ENCODE measurements at places on chromosomes 11 and 22.

- no peak for DNase-seq
Measured at GRCh38 chr11:72635309-72635915, 38.8 kb downstream of the PDE2A start.

GRCh38 chr11:102081313-102081712 is 28.9 kb upstream of the YAP1 start:
- DNase-seq: no peak

- no peak for DNase-seq
Measured at GRCh38 chr11:69496631-69497220, 15.3 kb downstream of the LINC01488 start.

- DNase-seq: no peak
Measured at GRCh38 chr11:11983427-11983826, 25.0 kb downstream of the DKK3 start.

DNA sequence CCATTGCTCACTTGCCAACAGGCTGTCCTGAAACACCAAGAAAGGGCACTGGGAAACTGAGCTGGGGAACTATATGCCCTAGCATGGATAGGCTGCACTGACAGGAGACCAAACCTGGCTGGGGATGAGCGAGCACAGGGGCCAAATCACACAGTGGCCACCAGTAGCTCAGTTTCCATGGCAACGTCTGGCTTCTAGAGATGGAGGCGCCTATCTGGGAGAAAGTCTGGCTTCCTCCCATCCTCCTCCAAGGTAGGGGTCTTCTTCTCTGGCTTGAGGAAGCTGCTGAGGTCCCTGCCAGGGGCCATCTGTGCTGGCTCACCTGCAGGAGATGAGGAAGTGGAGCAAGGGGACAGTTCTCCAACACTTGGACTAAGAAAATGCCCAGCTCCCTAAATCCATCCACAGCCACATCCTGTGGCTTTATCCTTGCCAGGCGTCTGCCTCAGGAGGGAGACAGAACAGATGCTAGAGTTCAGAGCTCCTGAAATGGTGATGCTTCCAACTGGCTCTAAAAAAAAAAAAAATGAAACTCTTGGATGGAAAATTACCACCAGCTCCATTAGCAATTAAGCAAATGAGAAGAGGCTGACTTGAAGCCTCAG is 48.3 kb downstream of the SYT13 start:
- no peak for DNase-seq

- no peak for DNase-seq
Measured at GRCh38 chr11:71466358-71466757, 13.4 kb downstream of the NADSYN1 start.

- peak; percentile 54 for DNase-seq
Measured at GRCh38 chr11:69055598-69056516, 7.1 kb downstream of the TPCN2 start.
